ENCODE measurements at places on chromosomes 3 and 15.

DNA sequence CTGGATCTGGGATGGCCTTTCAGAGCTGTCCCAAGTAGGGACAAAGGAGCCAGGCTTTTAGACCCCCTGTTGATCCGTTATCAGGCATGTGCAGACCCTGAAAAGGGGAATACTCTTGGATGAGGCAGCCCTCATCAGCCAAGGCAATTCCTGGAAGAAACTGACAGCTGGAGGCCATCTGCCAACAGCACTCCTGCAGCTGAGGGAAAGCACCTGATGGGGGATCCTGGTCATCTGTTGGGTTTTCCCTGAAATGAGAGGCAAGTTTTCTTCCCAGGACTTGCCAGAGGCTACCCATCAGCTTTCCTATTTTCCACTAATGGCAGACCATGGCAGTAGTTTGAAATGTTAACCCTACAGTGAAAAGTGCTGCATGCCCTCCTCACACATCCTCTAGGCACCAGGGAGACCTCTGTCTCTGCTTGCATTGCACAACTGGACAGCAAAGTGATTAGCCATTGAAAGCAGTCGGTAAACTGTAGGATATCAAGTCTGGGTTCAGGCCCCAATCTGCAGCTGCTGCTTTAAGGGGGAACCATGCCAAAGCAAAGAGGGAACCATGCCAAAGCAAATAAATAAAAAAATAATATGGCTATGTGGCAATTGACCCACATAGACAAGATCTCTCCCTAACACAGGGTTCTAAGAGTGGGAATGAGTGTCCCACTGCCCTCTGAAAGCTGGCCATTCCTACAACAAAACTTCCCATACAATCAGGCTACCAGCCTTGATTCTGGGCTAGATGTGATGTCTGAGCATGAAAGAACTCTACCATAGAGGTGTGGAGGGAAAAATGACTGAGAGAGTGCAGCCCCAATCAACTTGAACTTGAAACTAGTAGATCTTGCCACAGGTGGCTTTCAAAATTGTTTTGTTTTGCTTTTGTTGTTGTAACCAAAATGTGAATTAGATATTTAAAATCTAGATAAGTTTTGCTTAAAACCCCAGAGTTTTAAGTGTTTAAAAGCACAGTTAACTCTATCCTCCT, 232.0 kb upstream of the STT3B start:
- DNase-seq = no peak

DNA sequence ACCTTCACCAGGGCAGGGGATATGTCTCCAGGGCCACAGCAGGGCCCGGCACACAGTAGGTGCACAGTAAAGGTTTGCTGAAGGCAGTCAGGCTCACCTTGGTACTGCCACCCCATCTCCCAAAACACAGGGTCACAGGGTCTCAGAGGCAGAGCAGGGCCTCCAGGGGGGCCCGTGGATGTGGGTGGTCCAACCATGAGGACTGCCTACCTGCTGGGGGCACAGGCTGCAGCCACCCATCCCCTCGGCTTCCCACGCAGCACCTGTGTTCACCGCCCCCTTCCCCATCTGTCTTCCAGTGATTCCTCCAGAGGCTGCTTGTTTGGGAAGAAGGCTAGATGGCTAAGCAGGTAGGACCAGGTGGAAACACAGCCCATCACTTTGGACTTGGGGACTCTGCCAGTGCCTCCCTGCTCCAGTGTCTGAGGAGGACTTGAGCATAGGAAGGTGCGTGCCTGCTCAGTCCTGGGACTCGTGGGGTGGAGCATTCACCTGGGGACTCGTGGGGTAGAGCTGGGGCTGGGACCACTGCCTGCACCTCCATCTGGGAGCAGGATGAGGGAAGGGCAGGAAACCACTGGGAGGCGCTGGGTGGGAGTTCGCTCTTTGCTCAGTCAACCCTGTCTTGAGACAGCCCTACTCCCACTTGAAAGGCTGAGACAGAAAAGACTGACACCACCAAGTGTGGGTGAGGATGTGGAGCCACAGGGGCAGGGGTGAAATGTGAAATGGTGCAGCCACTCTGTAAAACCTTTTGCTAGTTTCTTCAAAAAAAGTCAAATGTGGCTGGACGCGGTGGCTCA, 18.8 kb upstream of the PLXND1 start:
- DNase-seq = peak; percentile 71

DNA sequence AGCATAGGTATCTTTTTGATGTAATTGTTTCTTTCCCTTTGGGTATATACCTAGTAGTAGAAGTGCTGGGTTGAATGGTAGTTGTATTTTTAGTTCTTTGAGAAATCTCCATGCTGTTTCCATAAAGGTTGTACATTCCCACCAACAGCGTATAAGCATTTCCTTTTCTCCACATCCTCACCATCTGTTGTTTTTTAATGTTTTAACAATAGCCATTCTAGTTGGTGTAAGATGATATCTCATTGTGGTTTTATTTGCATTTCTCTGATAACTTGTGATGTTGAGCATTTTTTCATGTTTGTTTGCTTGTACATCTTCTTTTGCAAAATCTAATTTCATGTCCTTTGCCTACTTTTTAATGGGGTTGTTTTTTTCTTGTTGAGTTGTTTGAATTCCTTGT, 80.0 kb upstream of the TMC3 start:
- no peak for DNase-seq

DNA sequence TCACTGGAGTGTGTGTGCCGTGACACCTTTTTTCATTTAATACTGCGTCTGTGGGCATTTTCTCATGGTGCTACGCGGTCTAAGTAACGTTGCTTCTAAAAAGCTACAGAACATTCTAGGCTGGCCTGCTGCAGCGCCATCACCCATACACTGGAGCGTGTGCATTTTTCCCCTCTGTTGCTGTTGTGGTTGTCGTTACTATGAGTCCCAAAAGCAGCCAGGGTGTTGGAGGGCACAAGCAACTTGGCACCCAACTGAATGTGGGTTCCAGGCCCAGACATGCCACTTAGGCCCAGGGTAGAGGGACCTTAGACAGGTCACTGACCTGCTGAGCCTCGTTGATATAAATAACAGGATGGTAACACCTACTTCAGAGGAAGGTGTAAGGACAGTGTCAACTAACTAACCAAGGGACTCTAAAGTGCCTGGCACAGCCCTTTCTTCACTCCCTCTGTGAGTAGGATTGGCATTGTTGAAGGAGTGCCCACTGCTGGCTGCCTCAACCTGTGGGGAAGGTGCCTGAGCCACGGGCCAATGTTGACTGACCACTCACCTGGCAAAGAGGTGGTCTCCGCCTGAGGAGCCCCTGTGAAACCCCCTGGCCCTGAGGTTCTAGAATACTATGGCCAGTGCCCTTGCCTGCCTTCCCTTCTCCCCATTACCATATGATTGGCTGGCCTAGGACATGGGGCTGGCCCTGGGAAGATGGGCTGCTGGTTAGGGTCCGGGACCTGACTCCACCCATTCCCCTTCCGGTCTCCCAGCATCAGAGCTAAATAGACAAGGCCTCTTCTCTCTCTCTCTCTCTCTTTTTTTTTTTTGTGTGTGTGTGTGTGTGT, 3.5 kb downstream of the CSK start:
- peak; percentile 66 for DNase-seq

GRCh38 chr3:64244011-64244942, 19.0 kb upstream of the PRICKLE2 start:
- DNase-seq = no peak

GRCh38 chr3:32973982-32974381, 22.5 kb downstream of the CCR4 start:
- no peak for DNase-seq

GRCh38 chr15:56804279-56804678, 71.0 kb upstream of the ZNF280D start:
- DNase-seq = no peak

DNA sequence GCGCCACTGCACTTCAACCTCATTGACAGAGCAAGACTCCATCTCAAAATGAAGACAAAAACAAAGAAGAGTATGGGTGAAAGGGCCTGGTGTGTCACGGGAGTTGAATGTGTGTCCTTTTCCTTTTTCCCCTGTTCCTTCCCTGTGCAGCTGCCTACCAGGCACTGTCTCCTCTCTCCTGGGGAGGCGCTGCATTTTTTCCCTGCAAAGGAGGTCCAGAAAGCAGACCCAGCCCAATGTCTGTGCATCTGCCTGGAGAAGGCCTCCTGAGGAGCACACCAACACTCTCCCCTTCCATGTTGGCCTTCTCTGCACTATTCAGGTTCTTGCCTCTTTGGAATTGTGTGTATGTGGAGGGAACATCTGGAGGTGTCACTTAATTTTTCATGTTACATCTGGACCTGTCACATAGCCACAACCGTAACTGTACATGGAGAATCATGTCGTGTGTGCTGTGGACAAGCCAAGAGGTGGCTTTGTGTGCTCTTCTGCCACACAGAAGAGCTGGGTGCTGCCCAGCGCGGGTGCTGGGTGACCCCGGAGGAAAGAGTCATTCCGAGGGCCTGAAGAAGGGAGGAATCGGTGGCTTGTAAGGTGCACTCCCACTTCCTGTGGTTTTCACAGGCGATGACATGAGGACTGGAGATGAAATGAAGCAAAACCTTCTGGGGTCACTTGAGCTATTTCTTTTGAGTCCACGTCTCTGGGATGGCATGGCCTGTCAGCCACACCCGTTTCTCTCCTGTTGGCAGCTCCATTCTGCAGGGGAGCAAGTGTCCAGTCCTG, 46.5 kb upstream of the CGNL1 start:
- peak; percentile 16 for DNase-seq

DNA sequence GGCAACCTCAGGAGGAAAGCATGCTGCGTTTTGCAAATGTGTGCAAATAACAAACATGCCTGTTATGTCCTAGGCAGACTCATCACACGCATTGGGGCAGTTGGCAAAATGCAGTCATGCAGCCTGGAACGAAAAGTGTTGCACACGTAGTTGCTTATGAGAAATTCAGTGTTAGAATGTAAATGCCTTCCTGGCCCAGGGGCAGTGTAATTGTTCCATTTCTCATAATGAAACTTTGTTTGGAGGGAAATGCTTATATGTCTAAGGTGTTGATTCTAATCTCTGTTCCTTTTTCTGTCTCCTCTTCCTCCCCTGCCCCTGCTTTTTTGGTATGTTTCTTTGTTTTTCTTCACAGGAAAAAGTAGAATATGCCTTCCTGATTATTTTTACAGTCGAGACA, 156.0 kb downstream of the CACNA1D start:
- no peak for DNase-seq

- DNase-seq = no peak
Observed at GRCh38 chr3:101143012-101143411, 149.8 kb upstream of the ABI3BP start.

DNA sequence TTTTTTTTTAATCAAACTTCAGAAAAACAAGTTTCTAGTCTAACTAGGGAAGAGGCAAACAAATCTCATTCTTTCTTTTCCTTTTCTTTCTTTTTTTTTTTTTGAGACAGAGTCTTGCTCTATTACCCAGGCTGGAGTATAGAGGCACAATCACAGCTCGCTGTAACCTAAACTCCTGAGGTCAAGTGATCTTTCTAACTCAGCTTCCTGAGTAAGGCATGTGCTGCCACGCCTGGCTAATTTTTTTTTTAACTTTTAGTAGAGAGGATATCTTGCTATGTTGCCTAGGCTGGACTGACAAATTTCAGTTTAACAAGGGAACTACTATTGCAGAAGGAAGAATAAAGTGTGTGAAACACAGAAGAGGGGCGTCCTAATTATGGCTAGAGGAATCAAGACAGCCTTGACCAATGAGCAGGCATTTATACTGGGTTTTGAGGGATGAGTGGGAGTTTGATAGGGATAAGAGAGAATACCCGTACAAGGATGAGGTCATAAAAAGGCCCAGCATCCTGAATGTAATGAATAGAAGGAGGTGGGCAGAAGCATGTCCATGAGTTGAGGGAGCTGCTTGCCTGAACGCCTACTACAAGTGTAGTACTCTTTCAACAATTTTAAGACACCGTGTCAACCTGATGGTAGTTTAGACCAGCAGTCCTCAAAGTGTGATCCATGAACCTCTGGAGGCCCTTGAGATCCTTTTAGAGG, 6.7 kb upstream of the ZFAND6 start:
- no peak for DNase-seq

DNA sequence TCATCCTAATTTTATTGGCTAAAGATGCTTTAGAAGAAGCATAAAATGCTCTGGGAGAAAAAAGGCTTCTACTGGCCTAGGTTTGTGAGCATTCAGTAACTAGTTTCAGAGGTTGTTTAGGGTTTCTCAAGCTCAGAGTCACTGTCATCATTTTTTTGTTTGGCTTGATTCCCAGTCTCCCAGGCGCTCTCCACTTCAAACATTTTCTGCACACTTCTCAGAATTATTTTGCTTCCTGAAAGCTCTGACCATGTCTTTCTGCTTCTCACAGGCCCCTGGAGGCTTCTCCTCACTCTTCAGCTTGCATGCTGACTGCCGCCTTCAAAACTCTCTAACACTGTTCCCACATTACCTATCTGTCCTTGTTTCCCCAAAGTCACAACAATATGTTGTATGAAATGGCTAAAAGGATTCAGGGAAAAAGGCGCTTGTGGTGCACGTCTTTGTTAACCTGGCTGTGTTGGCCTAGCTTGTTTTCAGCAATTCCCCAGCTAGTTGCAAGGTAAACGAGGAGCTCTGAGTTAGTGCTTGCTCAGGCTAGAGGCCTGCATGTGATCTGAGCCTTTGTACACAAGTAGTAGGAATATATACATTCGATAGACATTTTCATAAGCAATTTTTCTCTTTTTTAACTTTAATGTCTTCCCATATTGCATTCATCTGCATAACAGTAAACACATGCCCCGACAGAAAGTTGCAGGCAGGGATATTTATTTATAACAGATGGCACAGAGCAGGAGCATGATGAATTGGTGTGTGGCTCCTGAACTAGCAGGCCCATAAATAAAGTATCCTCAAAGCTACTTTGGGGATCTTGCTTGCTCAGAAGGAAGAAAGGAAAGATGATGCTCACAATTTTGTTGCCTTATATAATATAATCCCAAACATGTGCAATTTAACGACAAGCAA, 129.2 kb upstream of the DPH6 start:
- no peak for DNase-seq

- no peak for DNase-seq
Observed at GRCh38 chr15:71091601-71092000, 23.7 kb upstream of the THSD4 start.

DNA sequence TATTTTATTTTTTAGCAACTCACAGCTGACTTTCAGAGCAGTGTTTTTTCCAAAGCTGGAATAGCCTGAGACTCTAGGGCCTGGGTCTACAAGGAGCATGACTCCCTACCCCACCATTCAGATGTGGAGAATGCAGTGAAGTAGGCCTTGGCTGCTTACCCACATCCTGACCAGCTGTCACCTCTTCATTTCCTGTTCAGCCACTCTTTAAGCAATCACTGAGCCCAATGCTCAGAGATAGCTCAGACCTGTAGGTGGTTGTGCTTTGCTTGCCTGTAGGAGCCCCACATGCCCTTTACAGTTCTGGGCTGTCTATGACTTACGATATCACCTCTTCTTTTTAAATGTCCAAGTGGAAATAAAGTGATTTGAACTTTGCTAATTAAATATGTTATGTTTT, 148.1 kb downstream of the NEK11 start:
- DNase-seq = no peak

DNA sequence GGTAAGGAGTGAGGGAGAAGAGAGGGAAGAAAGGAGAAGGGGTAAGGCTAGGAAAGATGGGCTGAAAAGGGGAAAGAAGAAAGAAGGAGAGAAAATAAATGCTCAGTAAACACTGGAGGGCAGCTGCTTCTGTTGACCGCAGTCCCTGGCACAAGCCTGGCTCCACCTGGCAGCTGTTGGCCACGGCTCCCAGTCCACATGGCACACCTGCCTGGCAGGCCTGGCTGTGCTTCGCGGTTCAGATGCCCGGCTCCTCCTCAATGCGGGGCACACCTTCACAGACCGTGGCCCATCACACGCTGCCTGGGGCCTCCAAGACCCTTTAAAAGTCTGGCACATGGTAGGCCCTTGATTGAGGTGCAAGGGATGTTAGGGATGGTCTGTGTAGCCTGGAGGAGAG, 516.8 kb upstream of the PROK2 start:
- DNase-seq = no peak

GRCh38 chr3:110629917-110630316, 441.7 kb upstream of the NECTIN3 start:
- no peak for DNase-seq

- no peak for DNase-seq
Observed at GRCh38 chr15:32870240-32871033, 152.6 kb downstream of the GREM1 start.
